ENCODE measurements at places on chromosomes 11 and 22.

- DNase-seq, result no peak
Measured at GRCh38 chr22:21876486-21877176, 9.2 kb upstream of the MAPK1 start.

- no peak for DNase-seq
Measured at GRCh38 chr22:24117942-24118341, 63.3 kb upstream of the SUSD2 start.

GRCh38 chr22:35329114-35329847, 29.6 kb downstream of the TOM1 start:
- DNase-seq, result no peak

GRCh38 chr22:26797910-26798309, 140.5 kb downstream of the MIAT start:
- DNase-seq, result no peak

DNA sequence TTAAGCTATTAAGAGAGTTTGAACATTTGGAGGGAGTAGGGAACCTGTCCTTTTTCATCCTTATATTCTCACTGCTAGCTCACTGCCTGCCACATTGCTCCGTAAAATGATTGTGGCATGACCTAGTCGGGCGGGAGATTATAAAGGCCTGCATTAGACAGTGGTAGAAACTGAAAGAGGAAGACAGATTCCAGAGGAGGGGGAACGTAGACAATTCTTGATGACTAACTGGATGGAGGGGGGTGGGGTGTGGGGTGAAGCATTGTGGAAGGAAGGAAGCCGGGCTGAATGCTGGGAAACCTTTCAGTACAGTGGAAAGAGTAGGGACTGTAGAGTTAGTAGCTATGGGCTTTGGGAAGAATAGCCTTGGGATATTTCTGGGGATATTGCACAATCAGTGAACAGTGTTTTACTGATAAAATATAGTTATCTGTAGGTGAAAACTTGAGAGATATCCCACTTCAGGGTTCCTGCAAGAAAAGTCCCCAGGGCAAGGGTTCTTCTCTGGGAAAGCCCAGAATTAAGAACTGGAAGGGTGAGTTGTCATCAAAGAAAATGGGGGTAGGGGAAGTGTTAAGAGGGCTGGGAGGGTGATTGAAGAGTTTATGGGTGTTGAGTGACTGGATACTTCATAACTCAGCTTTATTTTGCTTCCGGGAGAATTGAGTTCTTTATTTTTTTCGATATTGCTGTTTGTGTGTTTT, 2.1 kb downstream of the MED15 start:
- no peak for DNase-seq

DNA sequence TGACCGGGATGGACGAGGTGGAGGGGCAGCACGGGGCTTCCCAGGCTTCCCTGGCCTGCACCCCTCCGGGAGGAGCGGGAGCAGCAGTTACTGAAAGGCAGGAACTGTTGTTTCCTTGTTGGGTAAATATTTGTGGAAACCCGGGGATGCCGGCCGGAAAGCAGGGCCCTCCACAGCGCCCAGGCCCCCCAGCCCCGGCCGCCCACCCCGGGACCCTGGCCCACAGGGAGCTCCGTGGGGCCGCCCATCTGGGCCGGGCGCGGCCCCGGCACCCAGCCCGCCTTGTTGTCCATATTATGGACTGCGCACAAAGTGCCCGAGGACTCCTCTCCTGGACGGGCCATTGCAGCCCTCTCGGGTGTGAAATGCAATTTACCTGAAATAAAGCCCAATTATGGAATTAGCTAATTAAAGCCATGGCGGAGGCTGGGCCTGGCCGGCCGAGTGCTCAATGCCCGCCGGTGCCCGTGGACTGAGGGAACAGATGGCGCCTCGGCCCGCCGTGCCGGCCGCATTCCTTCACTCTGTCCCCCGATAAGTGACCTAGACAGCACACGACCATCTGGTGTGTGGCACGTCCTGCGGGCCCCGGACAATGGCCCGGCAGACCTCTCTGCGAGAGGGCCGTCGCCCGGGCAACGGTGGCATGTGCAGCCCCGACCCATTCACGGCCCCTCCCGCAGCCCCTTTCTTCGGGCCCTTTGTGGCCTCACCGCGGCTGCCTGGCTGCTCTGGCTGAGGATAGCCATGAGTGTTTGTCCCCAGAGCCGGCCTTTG, 35.4 kb downstream of the CDKN1C start:
- DNase-seq, result no peak

- DNase-seq, result no peak
Measured at GRCh38 chr11:120835601-120836228, 188.2 kb upstream of the TBCEL start.

DNA sequence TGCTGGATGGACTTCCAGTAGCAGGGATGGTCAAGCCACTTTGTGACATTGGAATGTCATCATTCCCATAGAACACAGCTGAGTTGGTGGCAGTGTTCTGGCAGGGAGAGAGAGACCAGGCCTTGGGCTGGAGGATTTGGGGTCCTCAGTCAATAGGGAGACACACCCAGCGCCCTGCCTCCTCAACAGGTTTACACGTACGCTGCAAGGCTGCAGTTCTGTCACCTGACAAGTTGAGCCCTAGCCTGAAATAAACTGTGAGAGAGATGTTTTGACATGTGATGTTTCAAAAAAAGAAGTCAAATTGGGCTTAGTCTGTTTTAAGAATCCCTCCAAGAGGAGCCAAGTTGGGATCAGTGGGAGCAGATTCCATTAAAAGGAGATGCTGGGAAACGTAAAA, 42.9 kb upstream of the CRYBB3 start:
- no peak for DNase-seq

DNA sequence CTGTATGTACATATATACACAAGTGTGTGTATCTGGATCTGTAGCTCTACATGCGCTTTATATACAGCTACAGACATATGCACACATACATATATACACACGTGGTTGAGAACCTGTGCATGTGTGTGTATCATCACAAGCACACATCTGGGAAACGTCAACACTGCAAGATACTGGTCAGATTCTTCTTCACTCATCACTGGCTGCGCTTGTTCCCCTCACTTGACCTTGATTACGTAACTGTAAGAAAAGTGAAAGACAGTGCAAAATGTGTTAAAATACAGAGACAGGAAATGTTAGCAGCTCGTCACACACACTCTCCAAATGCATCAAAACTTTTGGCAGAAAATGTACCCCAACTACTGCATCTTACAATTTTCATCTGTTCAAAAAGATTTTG, 51.9 kb upstream of the MN1 start:
- DNase-seq, result no peak

DNA sequence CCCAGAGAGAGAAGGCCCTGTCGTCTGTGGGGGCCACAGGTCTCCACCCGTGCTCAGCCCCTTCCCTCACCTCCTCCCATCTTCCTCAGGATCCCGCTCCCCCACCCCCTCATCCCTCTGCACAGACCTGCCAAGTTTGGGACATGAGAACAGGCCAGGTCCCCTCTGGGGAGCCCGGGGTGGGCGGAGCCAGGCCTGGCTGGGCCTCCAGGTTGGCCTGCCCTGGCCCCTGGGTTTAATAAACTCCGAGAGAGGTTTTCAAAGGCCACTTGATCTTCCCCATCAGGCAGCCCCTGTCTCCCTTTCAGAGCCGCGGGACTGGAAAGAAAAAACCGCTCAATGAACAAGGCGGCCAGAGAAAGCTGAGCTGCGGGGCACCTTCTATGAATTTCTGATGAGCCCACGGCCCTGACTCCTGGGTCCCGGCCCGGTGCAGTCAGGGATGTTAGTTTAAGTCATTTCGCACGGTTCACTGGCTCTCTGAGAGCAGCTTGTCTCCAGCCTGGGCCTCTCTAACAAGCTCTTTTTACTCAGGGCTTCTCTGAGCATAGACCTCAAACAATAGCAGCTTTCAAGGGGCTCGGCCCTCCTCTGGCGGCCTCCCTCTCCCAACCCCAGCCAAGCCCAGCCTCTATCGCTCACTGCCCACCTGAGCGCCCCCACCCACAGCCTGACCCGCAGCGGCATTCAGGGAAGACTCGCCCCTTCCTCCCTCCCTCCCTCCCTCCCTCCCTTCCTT, 64.8 kb downstream of the RPUSD4 start:
- DNase-seq, result no peak

GRCh38 chr11:90874281-90874680, 651.4 kb upstream of the CHORDC1 start:
- DNase-seq, result no peak

GRCh38 chr11:97850701-97851100, 1170.0 kb upstream of the CNTN5 start:
- DNase-seq, result no peak

DNA sequence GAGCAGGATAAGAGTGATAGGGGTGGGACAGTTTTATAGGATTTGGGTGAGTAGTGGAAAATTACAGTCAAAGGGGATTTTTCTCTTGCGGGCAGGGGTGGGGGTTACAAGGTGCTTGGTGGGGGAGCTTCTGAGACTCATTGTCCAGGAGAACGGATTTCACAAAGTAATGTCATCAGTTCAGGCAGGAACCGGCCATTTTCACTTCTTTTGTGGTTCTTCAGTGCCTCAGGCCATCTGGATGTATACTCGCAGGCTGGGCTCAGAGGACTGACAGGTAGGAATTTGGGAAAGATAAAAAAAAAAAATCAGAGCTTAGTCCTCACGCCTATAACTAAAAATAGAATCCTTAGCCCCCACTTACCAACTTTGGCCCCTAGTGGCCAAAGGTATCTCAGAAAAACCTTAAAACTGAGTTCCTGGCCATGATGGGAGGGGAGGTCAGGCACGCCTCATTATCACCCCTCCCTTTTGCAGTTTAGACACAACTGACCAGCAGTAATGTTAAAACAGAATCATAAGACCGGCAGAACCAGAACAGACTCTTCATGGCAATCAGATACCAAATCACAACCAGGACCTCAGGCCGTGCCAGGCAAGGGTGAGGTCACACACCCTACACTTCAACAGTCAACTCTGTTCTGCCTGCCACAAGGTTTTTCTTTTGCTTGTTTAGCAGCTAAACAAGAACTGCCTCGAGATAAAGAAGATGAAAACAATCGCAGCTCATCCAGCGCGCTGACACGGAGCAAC, 8.9 kb upstream of the APOBEC3G start:
- DNase-seq, result no peak

- no peak for DNase-seq
Measured at GRCh38 chr11:122025757-122026156, 90.3 kb downstream of the BLID start.

GRCh38 chr11:33329705-33330329, 72.6 kb downstream of the HIPK3 start:
- DNase-seq, result peak; percentile 6

- DNase-seq, result no peak
Measured at GRCh38 chr22:20636075-20636812, 128.8 kb downstream of the MED15 start.

- no peak for DNase-seq
Measured at GRCh38 chr11:110272919-110273318, 23.5 kb downstream of the RDX start.

- no peak for DNase-seq
Measured at GRCh38 chr22:26585104-26585790, 4.7 kb downstream of the TPST2 start.

DNA sequence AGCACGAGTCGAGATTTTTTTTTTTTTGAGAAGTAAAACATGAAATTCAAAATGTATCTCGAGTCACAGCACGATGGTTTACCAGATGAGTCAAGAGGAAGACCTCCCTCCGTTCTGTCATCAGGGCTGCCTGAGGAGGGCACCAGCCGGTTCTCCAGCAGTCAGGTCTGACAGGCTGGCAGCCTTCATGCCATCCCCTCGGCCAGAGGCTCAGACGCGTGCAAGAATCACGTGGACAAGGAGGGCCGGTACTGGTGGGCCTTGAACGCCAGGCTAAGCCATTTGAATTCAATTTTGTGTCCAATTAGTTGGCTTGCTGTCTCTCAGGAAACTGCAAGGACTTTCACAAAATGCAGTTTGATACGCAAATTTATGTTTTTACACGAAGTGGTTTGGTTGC, 1412.2 kb downstream of the BRD1 start:
- no peak for DNase-seq

DNA sequence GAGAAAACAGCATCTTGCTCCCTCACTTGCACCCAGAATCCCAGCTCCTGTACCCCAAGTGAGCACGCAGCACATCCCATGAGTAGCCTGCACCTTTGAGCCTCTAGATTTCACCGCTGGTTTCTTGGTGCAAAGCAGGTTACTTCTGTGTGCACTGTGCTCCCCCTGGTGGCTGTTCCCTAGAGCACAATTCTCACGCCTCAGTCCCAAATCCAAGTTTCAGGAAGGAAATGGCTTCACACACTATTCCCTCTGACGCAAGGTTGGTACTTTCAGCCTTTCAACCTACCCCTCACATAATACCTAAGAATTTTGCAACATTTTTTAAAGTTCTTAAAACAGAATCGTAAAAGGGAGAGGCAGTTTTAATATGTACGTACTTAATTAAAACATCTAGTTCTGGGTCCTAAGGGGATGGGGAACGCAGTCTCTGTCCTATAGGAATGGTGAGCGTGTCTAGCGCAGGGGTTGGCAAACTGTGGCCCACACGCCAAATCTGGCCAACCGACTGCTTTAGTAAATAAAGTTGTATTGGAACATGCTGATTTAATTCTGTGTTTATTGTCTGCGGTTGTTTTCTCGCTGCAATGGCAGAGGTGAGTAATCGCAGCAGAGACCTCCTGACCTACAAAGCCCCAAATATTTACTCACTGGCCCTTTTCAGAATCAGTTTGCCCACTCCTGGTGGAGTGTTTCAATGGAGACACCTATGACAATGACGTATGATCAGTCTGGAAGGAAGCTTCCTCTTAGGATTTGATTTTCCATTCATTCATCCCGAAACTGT, 27.5 kb downstream of the DHCR7 start:
- DNase-seq, result no peak

DNA sequence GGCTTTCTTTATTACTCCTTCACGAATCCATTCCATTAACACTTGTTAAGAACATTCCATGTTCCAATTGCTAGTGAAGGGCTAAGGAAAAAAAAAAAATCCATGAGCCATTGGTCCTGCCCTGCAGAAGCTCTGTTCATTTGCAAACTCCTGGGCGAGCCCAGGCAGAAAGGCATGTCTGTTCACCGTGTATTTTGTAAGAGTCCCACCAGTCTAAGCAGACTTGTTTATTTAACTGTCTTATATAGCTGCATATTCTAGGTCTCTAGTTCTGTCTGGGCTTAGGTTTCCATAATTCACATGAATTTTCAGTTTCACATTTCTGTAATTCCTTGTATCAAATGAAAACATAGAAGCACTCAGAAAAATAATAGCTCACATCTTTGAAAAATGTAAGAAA, 97.4 kb upstream of the POU2AF2 start:
- DNase-seq, result no peak

DNA sequence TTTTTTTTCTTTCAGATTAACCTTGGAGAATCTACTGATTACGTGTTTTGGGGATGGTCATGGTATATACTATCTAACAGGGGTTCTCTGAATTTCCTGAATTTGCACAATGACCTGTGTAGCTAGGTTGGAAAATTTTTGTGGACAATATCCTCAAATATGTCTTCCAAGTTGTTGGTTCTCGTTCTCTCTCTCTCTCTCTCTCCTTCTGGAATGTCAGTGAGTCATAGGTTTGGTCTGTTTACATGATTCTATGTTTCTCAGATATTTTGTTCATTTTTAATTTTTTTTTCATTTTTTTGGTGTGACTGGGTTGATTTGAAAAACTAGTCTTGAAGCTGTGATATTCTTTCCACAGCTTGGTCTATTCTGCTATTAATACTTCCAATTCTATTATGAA, 604.0 kb upstream of the ANO3 start:
- DNase-seq, result no peak

GRCh38 chr11:56910046-56910773, 78.5 kb upstream of the OR5AK2 start:
- no peak for DNase-seq
